ENCODE measurements at places on chromosomes 13 and 19.

- DNase-seq, result no peak
Measured at GRCh38 chr13:44404261-44405132, 30.9 kb downstream of the SERP2 start.

DNA sequence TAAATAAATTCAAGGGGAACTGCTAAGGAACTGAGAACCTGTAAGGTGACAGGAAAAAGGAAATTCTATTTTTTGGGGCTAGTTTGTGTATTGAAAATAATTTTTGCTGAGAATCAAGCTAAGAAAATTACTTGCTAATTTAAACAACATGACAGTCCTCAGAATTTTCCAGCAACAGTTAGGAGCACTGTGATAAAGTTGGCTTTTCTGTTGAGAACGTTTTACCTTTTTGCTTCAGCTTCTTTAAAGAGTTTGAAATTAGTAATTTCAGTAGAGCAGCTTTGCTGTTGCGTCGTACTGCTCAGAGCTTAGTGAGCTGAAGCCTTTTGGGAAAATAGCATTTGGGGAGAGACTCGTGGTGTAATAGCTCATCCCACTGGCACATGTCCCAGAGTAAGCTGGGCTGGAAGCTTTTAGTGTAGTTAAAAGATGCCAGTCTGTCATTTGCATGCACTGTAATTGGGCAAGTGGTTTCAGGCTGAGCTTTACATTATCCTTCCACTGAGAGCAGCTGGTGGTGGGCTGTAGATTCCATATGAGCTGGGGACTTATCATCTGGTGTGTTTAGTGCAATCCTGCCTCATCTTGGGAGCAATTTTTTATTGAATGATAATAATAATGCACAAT is 69.8 kb downstream of the LRCH1 start:
- no peak for DNase-seq

- DNase-seq, result no peak
Measured at GRCh38 chr13:41546372-41547190, 89.2 kb downstream of the RGCC start.

GRCh38 chr13:80009760-80010159 is 331.2 kb downstream of the SPRY2 start:
- no peak for DNase-seq

DNA sequence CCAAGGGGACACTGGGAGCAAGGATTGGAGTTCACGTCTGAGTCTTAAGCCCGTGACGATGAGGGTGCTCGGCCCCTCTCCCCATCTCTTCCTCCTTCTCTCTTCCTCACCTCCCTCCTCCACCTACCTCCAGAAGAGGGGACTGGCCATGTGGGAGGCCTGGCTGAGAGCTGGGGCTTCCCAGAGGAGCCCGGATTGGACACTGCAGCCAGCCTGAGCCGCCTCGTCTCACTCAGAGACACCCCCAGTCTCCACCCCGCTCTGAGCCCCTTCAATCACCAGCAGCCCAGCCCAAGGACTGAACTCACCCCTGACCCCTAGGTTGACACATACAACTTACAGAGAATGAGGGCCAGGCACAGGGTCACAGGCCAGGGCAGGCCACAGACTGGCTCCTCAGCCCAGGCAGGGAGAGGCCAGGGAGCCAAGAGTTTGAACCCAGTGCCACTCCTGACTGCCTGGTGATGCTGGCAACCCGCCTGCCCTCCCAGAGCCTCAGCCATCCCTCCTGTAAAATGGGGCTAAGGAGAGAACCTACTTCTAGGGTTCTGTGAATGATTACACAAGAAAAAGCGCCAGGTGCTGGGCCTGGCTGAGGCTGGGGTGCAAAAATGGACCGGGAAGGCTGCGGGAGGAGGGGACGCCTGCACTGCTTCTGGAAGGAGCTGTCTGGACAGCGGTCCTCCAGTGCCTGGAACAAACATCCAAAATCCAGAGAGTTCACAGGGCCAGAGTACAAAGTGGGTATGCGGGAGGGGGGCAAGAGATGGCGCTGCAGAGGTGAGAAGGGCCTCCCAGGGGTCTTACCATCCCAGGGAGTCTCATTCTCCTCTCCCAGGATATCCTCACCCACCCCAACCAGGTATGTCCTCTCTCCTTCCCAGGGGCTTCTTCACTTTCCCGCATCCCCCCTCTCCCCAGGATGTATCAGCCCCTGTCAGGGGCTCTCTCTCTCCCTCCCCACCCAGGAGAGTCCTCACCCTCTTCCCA is 1.1 kb downstream of the CD79A start:
- no peak for DNase-seq

Measured in activated CD8-positive, alpha-beta memory T cell treated with anti-CD3 and anti-CD28 coated beads, Interleukin-2, amount 50 U/mL, for 4 hours (primary cell).